ENCODE measurements at places on chromosomes 7 and 10.

GRCh38 chr7:94975336-94975735 lies 67.9 kb downstream of the PPP1R9A start:
- no peak for DNase-seq

GRCh38 chr10:73117976-73118743 lies 7.9 kb downstream of the NUDT13 start:
- no peak for DNase-seq

DNA sequence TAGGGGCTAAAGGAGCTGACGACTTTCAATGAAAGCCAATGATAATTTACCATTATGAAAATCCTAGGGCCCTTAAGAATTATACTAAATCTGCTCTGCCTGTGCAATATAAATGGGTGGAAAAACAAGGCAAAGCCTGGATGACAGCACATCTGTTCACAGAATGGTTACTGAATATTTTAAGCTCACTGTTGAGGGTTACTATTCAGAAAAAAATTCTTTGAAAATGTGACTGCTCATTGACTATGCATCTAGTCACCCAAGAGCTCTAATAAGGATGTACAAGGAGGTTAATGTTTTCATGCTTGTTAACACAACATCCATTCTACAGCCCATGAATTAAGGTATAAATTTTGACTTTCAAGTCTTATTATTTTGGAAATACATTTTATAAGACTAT lies 8.9 kb downstream of the DKK1 start:
- DNase-seq = no peak

GRCh38 chr10:132356621-132357195 lies 24.7 kb downstream of the LRRC27 start:
- DNase-seq = no peak

DNA sequence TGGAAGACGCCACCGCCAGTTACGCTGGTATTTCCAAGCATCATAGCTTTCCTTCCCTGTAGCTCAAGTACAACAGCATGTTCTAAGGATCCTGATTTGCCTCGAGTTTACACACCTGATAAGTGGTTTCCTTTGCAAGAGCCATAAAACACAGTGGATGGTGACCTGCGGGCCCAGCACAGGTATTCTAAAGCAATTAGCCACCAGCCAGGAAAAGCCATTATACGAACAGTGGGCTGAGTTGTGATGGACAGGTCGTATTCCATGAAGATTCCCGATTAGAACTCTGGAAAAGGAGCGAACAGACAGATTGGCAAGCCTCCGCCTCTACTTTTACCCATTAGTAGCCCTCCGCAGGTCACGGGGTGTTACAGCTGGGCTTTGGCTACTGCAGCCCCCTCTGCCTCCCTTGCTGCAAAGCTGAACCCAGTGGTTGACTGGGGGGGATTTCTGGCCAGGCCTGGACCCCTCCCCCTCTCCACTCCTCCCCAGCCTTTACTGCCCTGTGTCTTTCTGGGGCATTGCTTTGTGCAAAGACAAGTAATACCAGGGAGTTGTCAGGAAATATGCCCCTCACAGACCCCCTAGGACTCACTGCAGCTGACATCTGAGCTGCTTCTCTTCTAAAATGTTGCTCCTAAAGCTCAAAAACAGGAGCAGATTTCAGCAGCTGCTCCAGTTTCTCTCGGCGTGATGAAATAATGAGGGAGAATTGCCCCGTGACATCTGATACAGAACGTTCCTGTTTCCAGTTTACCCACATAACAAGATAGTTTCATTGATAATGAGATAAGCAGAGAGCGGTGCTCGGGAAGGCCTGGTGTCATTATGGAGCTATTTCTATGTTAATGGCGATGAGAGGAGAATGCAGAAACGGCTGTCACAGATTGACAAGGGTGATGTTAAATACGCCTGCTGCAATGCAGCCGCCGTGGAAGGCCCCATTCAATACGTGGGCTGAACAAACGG lies 214.4 kb downstream of the CCSER2 start:
- no peak for DNase-seq

- DNase-seq = no peak
These were observed 2.6 kb downstream of the TMEM243 start for GRCh38 chr7:87216701-87217508.

GRCh38 chr7:114889646-114890285 lies 32.1 kb upstream of the MDFIC start:
- no peak for DNase-seq

GRCh38 chr7:150972023-150972468 lies 6.1 kb downstream of the KCNH2 start:
- no peak for DNase-seq

- peak; percentile 1 for DNase-seq
These were observed 437.4 kb upstream of the GALNT17 start for GRCh38 chr7:70694434-70694970.

- DNase-seq = no peak
These were observed 1138.6 kb downstream of the GATA3 start for GRCh38 chr10:9193120-9193519.

- no peak for DNase-seq
These were observed 163.5 kb upstream of the PLXDC2 start for GRCh38 chr10:19652750-19653149.

DNA sequence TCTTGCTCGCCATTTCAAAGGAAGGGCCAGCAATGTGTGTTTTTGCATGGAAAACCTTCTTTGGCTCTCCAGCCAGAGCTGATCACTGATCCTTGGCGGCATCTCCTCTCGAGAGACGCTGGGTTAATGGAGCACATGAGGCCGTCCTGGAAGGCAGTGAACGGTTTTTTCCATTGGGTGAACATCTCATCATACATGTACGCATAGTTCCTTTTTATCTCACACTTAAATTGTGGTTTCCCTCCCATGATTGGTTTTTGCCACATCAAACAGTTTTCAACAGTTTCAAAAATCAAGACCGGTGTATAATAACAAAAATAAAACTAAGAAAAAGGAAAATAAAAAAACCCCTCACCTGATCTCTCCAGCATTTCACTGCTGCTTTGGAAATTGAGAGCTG lies 276.4 kb downstream of the TCF7L2 start:
- no peak for DNase-seq

DNA sequence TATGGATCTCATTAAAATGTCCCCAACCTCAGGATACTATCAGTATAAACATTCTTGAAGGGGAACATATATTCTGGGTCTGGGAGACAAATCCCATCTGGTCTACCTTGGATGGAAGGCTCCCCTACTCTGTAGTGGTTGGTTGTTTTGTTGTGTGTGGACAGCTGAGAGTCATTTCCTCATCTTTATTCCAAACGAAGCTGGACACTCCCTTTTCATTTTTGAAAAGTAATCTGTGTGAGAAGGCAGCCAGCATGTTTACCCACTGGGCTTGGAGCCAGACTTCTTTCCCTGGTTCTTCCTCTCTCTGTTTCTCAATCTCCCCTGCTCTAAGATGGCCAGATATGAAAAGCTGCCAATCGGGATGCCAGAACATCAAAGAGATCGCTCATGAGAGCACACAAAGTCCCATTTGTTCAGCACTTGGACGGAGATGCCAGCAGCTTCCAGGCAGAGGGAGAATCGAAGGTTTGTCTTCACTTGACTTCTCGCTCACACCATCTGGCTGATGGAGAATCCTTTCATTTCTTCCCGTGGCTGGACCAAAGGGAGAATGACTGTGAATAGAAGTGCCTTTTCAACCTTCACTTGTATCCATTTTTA lies 108.1 kb upstream of the AGR3 start:
- DNase-seq = no peak

GRCh38 chr7:98923512-98923911 lies 45.2 kb downstream of the TRRAP start:
- DNase-seq = no peak

DNA sequence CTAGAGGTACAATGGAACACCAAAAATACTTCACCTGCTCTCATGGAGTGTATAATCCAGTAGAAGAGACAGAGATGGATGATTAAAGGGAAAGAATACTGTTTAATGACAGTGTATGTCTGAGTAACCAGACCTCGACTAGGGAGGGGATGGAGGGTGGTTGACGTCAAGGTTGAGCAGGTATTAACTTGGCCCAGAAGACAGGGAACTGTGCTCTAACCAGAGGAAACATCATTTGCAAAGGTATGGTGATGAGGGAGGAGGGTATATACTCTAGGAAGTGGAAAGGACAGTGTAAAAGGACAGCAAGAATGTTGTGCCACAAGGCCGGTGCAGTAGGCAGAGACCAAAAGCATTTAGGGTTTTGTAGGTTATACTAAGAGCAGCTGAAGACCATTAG lies 2.9 kb downstream of the MIOS start:
- no peak for DNase-seq

DNA sequence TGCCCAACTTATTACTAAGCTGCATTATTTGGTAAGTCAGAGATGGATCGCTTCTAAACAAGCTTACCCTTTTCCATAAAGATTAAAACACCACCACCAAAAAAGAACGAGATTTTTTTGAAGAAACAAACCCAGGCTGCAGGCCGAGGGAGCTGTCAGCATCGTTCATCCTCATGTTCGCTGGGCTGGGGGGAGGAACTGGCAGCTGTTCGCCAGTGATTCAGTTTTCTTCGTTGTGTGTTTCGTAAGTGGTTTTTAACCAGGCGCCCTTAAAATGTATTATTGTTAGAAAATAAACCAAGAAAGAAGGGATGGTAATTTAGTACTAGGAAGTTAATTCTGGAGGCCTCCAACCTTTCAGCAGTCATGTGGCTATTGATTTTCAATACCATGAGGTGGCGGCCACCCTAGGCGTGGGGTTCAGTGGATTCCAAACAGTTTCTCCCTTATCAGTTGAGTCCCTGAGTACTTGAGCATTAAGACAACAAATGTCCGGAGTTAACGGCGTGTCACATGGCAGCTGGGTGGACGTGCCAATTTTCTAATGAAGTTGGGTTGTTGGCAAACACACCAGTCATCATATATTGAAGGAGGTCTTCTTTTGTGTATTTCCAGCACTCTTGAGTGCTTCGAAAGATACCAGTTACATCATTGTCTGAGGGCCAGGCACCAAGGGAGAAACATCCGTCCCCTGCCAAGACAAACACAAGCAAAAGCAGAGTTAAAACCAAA lies 173.2 kb downstream of the EBF3 start:
- DNase-seq = no peak

- no peak for DNase-seq
These were observed 127.1 kb downstream of the CLEC2L start for GRCh38 chr7:139650429-139651100.

GRCh38 chr10:127877116-127877515 lies 15.6 kb downstream of the CLRN3 start:
- DNase-seq = no peak

- no peak for DNase-seq
These were observed 64.8 kb upstream of the LOXL4 start for GRCh38 chr10:98332623-98333269.
